CD4-positive, alpha-beta T cell treated with Interleukin-21 for 1 hour (primary cell): ENCODE measurements at places on chromosomes 6 and 20.

DNA sequence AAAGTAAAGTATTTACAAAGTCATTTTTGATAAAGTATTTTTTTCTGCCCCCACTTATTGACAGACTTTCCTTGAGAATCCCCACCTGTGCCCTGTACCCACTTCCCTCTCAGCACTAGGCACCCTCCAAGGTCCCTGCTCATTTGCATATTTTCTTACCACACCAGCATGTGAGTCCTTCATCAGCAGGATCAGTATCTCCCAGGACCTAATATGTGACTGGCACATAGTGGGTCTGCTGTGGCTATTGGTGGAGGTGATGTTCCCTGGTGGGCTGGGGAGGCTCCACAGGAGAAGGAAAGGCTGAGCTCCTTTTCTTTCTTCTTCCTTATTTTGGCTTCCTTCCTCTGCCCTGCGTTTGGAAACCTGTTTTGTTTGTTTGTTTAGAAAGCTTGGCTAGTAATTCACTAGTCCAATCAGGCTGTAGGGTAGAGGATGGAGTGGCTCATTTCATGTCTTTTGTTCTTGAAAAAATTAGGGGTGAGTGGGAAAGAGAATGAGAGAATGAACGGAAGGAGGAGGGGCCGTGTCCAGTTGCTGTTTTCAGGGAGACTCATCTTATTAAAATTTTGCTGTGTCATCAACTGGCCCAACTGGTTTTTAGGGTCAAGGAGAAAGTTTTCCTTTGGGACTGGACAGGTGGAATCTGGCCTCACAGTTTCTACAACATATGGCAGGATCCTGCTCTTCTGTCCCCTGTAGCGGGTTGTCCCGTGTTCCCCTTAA is 2.8 kb upstream of the RNF24 start:
- no peak for DNase-seq

DNA sequence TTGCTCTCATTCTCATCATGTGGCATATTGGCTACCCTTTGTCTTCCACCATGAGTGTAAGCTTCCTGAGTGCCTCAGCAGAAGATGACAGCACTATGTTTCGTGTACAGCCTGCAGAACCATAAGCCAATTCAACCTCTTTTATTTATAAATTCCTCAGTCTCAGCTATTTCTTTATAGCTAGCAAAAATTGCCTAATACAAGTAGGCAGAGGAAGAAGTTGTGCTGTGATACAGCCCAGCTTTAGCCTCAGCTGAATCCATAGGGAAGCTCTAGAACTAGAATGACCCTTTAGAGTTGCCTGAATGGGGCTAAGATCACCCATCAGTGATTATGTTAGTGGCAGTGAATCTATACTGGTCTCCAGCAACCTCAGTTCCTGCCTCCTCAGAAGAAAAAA is 19.0 kb upstream of the SERINC1 start:
- no peak for DNase-seq

- no peak for DNase-seq
Observed at GRCh38 chr20:63155266-63156165, 60.4 kb downstream of the YTHDF1 start.

- no peak for DNase-seq
Observed at GRCh38 chr6:16749516-16750485, 11.5 kb downstream of the ATXN1 start.

DNA sequence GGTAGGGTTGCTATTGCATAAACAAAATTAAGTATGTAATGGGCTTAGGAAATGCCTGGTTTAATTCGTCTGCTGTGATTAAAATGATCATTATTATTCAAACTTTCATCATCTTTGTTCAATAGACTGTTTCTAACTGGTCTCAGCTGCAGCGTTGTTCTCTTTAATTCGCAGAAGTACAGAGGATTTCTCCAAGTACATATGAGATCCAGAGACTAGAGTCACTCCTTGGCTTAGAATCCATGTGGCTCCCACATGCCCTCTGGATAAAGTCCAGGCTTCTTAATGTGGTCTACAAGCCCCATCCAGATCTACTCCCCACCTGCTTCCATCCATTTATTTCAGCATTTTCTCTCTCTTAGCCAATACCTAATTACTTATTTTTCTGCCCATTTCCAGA is 1.1 kb upstream of the ZBTB24 start:
- no peak for DNase-seq

DNA sequence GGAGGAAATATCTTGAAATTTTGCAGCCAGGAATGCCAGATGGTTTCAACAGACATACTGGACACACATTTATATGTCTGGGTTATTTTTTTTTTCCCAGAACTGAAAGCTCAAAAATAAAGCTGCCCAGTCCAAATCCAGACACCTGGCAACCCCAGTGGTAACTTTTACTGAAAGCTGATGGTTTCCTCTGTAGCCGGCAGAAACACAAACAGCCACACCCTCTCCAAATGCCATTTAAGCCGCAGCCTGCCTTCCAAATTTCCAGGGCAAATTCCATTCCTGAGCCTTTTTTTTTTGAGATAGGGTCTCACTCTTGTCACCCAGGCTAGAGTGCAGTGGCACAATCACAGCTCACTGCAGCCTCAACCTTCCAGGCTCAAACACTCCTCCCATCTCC is 6.5 kb upstream of the PREX1 start:
- DNase-seq, result no peak

- no peak for DNase-seq
Observed at GRCh38 chr6:11621119-11621518, 83.6 kb downstream of the TMEM170B start.
